ENCODE measurements at places on chromosomes 7 and 10. TPM values are rescaled to one million over a fixed set of nuclear protein-coding genes. Genes with fewer than 3 reads are reported as not detected.

GRCh38 chr7:66237906-66238772 lies 33.0 kb downstream of the TPST1 start:
- no peak for DNase-seq

- DNase-seq = no peak
These were observed 5.1 kb upstream of the PLEKHS1 start for GRCh38 chr10:113746217-113746957.

DNA sequence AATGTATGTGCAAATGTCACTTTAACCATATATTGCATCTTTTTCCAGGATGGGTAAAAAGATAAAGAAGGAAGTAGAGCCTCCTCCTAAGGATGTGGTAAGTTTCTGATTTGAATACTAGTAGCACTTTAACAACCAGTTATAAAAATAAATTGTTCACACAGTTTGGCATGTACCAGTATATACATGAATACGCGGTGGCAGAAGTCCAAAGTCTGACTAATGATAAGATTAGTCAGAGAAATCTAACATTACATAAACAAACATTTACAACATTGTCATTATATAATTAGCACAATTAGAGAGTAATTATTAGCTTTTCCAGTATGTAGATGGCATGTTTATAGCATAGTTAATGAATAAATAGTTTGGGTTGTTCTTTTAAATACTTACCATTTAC lies 4.1 kb downstream of the ARMC3 start:
- DNase-seq = no peak

GRCh38 chr10:102673236-102673818 lies 29.0 kb downstream of the TRIM8 start:
- no peak for DNase-seq

The MCM10 gene
- 120 TPM for total RNA-seq

DNA sequence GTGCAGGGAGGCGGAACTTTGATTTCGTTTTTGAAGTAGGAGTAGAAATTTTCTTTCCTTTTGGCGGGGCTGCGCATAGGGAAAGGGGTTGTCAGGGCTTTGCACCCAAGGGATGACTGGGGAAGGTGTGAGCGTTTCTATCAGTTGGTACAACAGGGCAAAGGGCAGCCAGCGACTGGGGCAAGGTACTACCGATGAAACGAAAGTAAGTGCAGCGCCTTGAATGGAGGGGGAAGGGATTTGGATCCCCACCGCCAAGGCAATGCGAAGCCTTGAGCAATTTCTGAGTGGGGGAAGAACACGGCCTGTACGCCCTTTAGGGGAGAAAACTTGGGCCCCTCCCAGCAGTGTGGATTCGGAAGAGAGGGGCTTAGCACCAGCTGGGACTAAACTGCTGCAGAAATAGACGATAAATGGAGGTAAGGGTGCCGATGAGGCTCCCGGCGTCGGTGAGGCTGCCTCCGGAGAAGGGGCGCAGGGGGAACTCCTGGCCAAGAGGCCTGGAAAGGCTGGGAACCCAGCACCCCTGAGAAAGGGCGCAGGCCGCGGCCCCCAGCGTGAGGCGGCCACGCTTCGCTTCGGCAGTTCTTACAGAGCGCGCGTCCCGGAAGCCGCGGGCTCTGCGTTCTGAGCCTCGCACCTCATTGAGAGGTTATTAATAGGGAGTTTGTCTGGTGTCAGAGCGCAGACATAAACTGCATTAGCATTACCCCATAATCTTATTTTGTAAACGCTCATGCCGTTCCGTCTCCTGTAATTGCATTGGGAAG lies 10.0 kb upstream of the TLX1 start:
- no peak for DNase-seq

DNA sequence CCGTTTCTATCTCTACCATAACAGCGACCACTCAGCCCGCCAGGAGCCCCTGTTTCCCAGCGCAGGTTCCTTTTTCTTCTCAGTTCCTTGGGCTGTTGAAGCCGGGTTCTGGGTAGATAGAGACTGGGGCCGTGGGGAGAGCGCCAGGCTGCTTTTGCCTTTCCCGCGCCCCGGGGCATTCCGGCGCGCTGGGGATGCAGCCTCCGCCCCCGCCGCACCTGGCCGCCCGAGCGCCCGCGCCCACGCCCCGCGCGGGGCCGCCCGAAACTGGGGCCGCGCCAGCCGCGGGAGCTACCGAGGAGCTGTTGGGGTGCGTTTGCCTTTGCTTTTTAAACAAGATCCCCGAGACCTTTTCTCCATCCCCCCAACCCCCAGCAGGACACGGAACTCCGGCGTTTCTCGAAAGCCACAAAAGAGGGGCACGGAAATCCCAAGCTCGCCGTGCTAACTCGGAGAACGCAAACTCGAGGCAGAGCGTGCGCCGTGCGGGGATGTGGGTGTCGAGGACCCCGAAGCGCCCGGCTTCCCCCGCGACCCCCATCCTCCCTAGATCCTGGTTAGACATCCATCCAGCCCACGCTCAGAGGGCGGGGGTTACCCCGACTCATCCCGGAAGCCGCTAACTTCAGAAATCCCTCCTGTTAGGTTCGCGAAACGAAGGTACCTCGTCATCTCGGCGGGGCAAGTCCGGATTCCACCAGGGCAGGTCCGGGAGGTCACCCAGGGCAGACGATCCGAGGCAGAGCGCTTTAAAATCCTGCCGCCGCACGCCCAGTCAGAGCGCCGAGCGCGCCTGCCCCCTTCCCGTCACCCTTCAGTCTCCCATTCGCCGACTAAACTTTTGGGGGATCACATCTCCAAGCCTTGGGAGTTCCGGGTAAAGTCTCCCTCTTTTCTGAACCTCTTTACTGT lies 1.0 kb downstream of the GRM8 start:
- no peak for DNase-seq

The LEP gene
- total RNA-seq = not detected

DNA sequence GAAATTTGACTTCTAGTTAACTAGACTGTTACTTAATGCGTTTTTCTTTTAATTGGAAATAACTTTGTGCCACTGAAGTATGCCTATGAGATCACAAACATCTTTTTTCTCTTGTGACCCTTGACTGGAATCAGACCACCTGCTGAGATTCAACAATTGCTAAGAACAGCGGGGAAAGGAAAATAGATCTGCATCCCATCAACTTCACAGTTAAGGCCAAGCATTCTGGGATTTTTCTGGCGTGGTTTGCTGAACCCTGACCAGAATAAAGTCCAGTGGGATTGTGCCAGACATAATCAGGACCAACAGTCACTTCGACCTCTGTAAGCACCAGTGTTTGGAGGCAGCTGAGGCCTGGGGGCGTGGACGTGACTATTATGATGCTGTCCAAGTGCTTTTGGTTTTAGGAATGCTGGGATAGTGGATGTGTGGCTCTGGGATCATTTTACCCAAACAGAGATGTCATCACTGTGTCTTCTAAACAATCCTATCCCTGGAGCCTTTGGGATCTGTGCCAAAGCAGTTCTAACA lies 373.3 kb upstream of the PRKCQ start:
- DNase-seq = no peak

Measured in natural killer cell treated with Interleukin-12 subunit alpha and Interleukin-12 subunit beta and Interleukin-15 and Interleukin-18, amount 100 ng/mL, for 72 hours (primary cell).